Stimulated activated CD4-positive, alpha-beta T cell treated with anti-CD3 and anti-CD28 coated beads, Interleukin-4, amount 100 ng/mL, for 48 hours (primary cell): ENCODE measurements at places on chromosomes 12 and 14.

DNA sequence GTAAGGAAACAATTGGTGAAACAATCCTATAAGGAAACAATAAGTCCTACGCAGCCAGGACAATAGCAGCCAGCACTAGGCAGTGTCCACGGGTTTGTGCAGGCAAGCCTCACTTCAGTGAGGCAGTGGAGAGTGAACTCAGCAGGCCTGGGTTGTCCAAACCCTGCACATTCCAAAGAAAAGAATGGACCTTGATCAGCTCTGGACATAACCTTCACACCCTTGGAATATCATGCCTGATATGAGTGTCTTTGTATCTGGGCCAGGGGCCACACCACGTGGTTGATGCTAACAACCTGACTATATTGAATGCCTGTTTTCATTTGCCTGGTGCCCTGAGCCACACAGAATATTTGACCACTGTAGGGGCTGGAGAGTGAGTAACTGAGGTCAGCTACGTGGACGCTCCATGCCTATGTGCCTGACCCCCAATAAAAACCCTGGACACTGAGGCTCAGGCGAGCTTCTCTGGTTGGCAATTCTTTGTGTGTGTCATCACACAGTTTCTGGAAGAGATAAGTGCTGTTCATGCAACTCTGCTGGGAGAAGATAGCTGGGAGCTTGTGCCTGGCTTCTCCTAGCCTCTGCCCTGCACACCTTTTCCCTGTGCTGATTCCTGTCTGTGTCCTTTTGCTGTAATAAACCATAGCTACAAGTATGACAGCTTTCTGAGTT lies 81.4 kb upstream of the NCOR2 start:
- no peak for DNase-seq

DNA sequence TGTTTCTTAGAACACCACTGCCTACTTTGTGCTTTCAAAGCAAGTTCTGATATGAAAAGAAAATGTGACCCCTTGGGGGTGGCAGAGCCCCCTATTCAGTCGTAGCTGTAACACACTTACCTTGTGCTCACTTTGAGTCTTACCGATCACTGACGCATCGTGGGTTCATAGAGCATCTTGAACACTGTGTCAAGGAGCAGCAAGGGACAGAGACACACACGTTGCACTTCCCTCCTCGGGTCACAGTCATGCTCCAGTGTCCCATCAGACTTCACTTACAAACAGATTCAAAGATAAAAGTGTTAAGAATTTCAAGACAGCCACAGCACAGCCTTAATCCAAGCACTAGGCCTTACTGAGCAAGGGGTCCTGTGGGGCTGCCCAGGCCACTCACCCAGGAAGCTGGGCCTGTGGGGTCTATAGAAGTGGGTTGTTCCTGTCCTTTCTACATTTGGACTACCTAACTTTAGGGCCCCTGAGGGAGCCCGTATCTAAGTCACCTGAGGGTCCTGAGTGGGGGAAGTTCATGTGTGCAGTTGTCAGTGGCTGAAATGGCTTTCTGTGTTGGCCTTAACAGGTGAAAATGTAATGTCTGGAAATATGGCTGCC lies 75.4 kb upstream of the BDKRB2 start:
- DNase-seq, result no peak

GRCh38 chr12:93595351-93595750 lies 22.9 kb downstream of the SOCS2 start:
- no peak for DNase-seq

DNA sequence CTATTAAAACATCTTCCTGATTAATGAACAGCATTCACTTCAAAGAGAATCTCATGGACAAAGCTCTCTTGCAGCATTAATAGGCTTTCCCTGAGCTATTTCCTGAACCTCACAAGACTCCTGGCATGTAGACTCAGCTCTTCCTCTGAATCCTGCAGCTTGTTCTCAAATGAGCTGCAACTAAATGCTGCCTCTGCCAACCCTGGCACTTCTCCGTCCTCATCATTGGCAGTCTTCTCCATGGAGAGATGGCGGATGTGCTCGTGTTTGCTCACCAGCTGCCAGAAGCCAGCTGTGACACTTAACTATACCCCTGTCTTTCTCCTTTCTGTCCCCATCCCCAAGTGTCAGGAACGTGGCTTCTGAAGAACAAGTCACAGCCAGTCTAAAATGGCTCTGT lies 232.1 kb downstream of the FOXN3 start:
- DNase-seq, result no peak

GRCh38 chr14:104149617-104150135 lies 11.3 kb downstream of the KIF26A start:
- no peak for DNase-seq

DNA sequence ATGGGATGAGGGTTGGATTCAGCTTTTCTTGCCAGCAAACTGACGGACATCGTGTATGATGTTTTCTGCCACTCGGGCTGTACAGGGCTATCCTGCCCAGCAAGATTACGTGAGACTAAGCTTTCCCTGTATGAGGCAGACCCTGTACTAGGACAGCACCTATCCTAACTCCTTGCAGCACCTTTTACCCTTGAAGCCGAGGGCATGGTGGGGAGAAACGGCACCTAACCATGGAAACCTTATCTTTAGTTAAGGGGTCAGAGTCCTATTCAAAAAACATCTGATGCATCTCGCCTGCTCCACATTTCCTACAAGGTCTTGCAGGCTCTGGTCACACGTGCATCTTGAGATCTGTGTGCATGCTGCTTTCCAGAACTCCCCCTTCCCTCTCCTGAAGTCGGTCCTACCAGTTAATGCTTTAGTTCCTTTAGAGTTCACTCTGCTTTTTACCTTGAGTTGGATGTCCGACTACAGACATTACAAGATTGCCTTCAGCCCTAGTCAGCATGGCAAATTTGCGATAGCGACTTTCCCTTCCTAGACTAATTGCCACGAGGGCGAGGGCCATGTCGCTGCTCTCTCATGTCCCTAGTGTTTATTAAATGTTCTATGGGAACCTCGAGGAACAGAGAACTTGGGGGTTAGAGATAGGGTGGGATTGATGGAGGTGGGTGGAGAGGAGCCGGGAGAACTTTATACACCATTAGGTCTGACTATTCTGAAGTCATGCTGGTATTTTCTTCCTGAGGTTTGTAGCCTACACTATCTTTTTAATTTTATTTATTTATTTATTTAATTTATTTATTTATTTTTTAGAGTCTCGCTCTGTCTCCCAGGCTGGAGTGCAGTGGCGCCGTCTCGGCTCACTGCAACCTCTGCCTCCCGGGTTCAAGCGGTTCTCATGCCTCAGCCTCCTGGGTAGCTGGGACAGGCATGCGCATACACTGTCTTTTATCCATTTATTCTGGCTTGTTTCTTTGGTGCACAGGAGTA lies 6.6 kb downstream of the RAN start:
- DNase-seq, result no peak

- DNase-seq, result no peak
Measured at GRCh38 chr12:103833095-103833775, 7.8 kb downstream of the NT5DC3 start.

- no peak for DNase-seq
Measured at GRCh38 chr12:43436597-43436996, 115.4 kb downstream of the ADAMTS20 start.

DNA sequence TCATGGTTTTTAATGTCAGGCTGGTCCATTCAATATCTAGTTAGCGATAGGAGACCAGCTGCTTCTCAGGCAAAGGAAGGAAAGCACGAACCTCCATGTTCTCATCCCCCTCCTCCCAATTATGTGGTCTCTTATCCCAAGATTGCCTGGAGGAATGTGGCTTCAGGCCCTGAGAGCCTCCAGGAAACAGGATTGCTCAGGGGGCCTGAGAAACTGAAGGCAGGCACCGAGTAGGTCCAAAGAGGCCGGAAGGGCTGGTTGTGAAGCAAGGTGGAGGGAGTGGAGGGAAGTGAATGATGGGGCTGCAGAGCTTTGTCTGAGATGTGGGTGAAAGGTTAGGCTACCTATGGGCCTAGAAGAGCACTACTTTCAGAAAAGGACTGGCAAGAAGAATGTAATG lies 188.2 kb upstream of the DDHD1 start:
- DNase-seq, result no peak
